ENCODE measurements at places on chromosomes 4 and X.

DNA sequence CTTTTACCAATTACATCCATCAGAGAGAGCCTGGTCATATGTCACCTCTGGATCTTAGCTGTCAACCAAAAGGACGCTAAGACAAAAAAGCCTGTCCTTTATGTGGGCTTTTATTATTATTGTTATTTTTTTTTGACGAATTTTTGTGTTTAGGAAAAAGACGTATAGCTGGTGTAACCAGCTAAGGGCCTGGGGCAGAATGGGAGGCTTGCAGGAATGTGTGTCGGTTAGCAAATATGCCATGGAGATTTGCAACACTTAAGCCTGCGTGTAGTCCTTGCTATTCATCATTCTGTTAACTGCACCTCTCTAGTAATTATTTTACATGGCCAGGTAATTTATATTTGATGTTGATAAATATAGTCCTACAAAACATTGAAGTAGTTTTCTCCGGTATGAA is 93.5 kb downstream of the TACR3 start:
- DNase-seq = no peak

- no peak for DNase-seq
Observed at GRCh38 chr4:170652571-170652970, 562.8 kb upstream of the AADAT start.

GRCh38 chr4:6456450-6456849 is 16.0 kb downstream of the PPP2R2C start:
- no peak for DNase-seq

- DNase-seq = peak; percentile 68
Observed at GRCh38 chrX:154398668-154399526, 720 bp downstream of the RPL10 start.

- no peak for DNase-seq
Observed at GRCh38 chr4:2154215-2154740, 87.6 kb downstream of the HAUS3 start.

DNA sequence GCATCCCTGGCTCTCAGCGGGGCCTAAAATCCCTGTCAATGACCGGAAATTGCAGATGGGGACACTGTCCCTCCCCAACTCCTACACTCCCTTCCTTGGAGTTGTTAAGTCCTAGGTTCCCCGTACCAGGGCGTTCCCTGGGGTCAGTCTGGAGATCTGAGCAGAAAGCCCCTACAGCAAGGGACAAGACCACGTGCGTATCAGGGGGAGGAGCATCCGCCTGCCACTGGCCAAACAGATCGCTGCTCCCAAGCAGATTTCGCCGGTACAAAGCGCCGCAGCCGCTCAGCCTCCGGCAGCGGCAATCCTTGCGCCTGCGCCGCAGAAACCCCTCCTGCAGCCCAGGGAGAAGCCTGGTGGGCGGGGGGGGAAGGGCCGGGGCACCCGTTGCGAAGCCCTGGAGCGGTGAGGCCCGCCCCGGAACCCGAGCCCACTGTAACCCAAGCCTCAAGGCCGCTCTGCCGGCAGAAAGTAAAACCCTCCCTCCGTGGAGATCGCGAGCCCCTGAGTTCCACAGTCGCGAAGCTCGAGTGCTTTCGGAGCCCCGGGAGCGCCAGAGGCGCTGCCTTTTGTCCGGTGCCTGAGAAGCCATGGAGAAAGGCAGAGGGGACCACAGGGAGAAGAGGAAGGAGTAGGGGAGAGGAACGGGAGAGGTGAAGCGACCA is 2.7 kb downstream of the CRMP1 start:
- no peak for DNase-seq

DNA sequence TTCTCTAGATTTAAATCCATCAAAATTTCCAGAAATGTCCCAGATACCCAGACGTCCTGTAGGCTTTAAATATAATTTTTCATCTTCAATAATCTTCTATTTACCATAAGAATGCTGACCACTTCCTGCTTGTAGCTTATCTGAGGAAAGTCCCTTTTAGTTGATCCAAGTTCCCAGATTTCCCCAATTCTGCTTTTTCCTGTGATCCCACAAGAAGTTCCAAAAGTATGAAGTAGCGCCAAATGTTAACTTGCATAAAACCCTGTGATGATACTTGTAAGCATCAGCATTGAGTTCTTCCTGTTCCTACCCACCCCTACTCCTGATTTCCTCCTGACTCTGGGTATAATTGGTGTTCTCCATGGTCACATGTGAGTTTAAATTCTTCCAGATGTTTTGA is 10.6 kb upstream of the TLR8 start:
- DNase-seq = no peak

DNA sequence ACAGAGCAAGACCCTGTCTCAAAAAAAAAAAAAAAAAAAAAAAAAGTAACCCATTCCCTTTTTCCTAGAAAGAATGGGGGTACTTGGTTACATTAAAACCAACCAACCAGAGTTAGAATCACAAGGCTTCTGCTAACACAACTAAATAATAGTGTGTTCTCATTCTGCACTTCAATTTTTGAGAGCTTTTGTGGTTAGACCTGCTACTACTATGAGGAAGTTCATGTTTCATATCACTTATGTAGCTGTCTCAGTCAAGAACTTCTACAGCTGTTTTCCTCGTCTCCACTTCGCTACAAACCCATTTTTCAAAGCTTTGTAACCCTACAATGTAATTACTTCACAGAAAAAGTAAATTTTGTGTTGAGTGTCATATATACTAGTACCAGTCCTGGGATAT is 58.3 kb downstream of the PDHA2 start:
- no peak for DNase-seq

- peak; percentile 75 for DNase-seq
Observed at GRCh38 chr4:85968945-85969819, 390.7 kb downstream of the MAPK10 start.

DNA sequence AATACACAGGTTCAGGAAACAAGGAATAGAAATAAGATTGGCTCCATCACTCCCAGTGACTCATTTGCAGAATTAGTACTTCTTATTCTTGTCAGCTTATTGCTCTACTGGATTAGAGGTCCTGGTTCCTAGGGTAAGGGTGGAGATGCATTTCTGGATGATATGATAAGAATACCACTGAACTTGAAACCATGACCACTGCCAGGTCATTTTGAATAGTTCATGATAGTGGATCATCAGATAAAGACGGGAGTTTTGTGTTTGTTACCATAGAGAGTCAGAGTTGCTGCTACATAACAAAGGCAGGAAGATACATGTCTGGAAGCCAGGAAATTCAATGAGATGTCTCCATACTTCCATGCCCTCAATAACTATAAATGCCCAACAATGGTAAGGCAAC is 109.2 kb upstream of the FAT1 start:
- no peak for DNase-seq

- no peak for DNase-seq
Observed at GRCh38 chrX:45517090-45517973, 316.7 kb upstream of the DIPK2B start.

GRCh38 chr4:173052439-173052838 is 116.2 kb upstream of the GALNT7 start:
- no peak for DNase-seq

DNA sequence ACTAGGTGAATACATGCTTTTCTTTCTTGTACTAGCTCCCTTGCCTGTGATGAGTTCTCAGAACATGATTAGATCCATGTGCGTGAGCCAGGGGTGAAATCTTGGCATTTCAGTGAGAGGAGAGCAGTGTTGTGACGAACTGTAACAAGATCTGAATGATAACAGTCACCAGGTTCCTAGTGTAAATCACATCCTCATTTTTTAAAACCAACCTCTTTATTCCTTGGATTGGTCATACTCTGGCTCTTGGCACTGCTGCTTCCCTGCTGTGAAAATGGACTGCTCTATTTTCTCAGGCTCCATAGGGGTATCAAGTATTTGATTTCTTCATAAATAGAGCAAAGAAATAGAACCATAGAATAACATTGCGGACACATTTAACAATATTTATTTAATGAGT is 206.3 kb downstream of the SLC4A4 start:
- no peak for DNase-seq

DNA sequence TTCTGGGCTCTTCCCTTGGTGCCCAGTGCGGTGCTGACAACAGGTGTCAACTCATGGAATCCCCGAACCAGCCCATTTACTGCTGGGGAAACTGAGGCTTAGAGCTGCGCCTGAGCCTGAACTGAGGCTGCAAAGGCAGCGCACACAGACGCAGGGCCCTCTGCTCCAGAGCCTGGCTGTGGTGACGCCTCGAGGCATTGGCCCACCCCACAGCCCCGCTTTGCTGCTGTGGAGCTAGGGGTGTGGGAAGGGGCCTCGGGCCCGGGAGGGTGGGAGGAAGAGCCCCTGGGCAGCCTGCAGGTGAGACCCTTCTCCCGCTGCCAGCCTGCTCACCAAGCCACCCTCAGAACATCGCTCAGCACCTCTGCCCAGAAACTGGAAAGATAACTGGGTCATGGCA is 97.4 kb upstream of the LRPAP1 start:
- DNase-seq = no peak

DNA sequence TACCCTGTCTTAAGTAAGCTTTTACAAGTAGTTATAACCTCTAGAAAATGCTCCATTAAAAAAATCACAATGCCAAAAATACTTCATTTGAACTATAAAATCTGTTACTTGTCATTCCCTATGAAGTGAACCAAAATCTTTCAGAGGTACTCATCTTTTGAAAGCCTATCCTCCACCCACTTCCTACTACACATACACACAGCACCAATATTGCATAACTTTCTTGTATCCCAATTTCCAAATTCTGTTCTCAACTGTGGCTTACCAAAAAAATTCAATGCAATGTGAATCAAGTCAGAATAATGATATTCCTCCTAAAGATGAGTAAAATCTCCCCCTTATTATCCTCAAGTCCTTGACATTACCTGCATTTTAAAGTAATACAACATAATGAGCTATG is 15.9 kb downstream of the DHX15 start:
- no peak for DNase-seq

DNA sequence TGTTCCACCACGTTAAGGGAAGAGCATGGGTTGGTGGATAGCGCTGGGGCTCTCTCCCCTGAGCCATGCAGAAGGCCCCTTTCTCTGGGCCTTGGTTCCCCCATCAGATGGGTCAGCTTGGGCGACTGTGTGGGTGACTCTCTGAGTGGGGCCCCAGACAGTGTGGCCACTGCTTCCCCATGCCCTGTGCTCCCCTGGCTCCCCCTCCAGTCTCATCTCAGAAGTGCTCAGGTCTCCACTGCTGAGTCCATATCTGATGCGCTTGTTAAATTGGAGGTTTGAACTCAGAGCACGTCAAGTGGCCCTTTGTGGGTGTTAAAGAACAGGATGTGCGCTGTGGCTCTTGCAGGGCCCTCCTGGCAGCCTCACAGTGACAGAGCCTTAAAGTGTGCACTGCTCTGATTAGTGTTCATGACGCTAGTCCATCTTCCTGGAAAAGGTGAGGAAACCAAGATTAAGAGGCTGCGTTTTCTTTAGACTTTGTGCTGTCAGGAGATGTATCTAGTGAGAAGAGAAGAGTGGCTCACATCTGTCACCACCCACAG is 59.8 kb downstream of the NELFA start:
- DNase-seq = no peak

GRCh38 chr4:86939729-86940575 is 5.1 kb downstream of the AFF1 start:
- no peak for DNase-seq

- no peak for DNase-seq
Observed at GRCh38 chr4:65393078-65393477, 277.2 kb downstream of the EPHA5 start.

DNA sequence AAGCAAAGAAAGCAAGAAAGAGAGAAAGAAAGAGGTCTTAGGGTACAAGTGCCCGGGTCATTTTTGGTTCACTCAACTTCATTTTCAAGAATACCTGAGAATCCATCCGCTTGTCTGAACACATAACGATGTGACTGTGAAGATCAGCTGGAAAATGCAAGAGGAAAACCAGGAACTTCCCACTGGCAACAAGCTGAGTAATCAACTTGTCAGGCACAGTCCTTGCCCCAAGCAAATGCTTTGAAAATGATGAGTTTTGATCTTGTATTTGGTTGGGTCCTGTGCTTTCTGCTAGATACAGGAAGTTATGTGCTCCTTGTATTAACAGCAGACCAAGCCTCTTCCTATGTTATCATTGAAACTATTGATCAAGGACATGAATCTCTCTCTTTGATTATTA is 239.1 kb downstream of the ASMT start:
- no peak for DNase-seq

DNA sequence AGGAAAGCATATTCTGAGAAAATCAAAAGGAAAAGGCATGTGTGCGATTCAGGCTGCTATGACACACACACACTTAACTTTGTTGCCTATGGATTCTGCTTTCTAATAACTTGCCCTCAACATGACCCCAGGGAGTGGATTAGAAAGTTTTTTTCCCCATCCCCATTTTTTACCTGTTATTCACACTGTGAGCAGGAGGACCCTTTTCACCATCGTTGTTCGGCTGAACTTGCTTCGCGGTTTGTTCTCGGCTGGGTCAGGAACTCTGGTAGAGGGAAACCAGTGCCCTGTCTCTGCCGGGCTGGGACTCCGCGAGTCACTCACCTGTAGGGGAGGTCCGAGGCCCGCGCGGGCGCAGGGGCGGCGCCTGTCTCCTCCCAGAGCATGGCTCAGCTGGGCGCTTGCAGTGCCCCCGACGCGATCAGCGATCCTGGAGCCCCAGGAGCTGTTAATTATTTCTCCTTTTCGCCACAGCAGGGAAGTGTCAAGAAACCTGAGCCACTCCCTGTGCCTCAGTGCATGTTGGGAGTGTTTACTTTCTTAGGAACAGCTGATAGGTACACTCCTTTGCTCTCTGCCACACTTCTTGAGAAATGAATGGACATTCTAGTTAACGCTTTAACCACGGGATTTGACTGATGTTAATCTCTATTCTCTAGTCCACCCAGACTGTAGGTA is at the start of gene RASSF6:
RASSF6 (minus strand) TSS at position 322 of the 678 bp plus-strand sequence. CDS start 8,641 bp downstream, outside the sequence.
- no peak for DNase-seq

- no peak for DNase-seq
Observed at GRCh38 chr4:109953556-109953955, 40.9 kb downstream of the EGF start.
